ENCODE measurements at places on chromosomes 6 and 20.

DNA sequence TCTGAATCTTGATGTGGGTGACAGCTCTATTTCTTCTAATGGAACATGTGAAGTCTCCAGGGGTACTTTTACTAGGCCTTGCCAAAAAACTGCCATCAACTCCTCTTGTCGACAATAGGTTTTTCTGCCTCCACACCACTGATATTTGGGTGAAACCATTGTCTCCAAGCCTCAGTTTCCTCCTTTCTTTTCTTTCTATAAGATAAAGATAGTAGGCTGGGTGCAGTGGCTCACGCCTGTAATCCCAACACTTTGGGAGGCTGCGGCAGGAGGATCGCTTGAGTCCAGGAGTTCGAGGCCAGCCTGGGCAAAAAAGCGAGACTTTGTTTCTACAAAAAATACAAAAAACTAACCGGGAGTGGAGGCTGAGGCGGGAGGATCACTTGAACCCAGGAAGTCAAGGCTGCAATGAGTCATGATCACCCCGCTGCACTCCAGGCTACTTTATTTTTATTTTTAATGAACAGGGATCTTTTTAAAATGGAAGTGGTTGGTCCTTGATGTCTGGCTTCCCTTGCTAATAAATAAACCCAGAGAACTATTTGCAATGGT is 159.9 kb upstream of the TNFAIP3 start:
- no peak for DNase-seq

DNA sequence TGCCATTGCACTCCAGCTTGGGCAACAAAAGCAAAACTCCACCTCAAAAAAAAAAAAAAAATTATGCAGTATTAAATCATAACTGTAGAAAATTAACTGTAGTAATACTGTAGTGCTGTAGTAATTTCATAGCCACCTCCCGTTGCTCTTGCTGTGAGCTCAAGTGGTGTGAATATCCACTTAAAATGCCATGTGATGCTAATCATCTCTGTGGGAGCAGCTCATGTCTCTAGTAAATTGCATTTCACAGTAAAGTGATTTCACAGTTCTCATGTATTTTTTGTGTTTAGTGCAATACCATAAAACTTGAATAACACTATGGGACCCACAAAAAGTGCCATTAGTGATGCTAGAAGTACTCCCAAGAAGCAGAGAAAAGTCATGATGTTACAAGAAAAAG is 14.4 kb upstream of the FAM217A start:
- no peak for DNase-seq

DNA sequence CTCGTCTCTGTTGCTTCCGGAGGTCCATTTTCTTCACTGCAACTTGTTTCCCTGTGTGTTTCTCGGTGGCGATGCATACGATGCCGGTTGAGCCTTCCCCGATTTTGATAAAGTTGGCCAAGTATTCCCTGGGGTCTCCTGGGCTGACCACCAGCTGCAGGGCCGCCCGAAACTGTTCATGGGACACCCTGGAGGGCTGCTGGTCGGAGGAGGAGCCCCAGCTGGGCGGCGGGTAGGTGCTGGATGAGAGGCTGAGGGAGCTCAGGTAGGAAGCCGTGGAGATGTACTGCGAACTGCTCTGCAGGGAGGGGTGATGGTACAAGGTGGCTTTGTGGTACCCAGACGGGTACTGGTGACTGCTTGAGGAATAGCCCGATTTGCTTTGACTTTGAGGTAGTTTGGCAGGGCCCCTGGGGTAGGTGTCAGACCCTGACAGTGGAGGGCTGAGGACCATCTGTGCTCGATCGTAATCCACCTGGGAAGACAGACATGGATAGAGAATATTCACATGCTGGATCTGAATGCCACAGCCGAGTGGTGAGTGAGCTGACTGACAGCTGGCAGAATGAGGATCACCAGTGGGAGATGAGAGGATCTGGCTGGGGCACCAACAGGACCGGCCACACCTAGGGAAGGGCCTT is 51.6 kb downstream of the LAMP5 start:
- no peak for DNase-seq

DNA sequence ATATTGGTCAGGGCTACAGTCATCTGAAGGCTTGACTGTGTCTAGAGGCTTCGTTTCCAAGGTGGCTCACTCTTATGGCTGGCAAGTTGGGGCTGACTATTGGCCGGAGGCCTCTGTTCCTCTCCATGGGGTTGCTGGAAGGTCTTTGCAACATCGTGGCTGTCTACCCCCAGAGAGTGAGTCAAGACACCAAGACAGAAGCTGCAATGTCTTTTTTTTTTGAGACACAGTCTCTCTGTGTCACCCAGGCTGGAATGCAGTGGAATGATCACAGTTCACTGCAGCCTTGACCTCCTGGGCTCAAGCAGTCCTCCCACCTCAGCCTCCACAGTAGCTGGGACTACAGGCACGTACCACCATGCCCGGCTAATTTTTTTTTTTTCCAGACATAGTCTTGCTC is 29.4 kb upstream of the KIF3B start:
- DNase-seq: peak; percentile 27

DNA sequence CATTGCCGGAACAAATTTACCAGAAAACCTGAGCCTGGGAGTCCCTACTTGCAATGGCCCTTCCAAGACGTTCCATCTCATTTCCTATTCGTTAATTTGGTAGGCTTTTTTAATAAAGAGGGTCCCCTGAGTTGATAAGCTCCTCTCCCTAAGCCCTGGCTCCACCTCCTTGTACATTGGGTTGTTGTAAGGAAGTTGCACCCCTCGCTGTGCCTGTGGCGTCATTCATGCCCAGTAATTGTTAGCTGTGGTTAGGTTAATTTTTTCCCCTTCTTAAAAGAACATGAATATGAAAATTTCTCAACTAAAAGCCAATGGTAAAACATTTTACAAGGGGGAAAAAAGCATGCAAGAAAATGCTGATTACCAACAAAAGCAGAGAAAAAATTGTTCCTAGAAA is 91.9 kb downstream of the SLC24A3 start:
- DNase-seq: no peak

GRCh38 chr6:125749173-125749864 is at the start of gene HEY2:
Gene HEY2, plus strand, starts transcription at chr6:125749632. Its CDS starts 145 bp downstream, at chr6:125749777.
- peak; percentile 89 for DNase-seq

DNA sequence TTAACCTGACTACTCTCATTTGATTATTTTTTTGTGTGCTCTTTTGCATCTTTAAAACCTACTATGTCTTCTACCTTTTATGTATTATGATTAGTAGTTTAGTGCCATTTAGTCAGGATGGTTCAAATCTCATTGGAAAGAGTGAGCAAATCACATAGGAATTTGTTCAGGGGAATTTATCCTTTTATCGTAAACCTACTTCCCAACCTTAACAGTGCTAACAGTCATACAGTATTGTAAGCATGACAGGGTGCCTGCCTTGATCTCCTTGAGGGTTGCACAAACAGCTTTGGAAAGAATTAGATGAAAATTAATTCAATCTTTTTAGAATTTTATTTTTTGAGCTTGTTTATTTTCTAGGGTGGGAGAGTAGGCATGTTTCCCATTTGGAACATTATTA is 18.3 kb downstream of the RNF8 start:
- DNase-seq: peak; percentile 19

DNA sequence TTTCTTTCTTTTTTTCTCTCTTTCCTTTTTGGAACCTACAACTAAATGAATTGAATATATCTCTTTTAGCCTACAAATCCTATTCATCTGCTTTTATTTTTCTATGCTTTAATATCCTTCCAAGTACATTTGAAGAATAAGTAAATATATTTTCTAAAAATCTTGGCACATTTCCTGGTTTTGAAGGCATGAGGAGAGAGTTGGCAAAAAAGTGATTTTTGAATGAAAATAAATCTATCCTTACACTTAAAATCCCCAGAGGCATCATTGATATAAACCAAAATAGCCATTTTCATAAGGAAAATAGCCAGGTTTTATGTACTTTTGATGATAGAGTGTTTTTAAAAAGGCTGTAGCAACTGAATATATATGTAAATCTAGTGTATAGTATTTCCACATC is 69.0 kb downstream of the SAMD5 start:
- DNase-seq: no peak
